Panc1 (cell line): ENCODE measurements at places on chromosomes 2 and 18.

DNA sequence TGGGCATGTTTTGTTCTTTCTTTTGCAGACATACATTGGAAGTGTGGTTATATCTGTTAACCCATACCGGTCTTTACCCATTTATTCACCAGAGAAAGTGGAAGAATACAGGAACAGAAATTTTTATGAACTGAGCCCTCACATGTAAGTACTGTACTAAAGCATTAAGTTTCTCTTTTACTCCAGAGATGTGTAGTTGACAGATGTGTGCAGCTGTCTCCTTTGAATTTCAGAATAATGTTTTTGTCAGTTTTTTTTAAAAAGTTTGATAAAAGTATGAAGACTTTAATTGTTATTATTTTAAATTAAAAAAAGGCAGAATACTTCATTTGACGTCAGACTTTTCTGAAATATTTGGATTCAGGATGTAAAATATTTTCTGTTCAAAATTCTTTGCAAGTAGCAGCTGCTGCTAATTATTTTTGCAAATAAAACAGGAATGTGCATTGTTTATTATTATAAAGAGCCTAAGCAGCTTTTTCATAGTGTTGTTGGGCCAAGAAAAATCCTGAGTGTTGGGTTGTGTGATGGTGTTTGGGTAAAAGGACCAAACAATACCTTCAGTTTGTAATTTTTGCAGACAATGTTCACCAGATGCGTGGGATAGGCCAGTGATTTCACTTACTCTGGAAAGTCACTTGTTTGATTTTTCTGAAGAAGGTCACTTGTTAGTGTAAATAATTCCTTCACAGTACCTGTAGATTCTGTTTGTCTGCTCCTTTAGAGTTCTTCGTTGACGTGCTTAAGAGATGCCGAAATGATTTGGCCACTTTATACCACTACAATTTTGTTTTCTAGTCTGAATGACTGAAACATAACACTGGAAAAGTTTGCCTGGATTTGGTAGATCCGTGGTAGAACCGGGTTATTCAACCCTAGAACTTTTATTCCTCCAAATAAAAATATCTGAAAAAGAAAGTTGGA is 51.1 kb downstream of the MYO1B start:
- no peak for DNase-seq

- no peak for DNase-seq
Observed at GRCh38 chr2:237125967-237126366, 40.3 kb downstream of the COPS8 start.

GRCh38 chr18:49335677-49336076 is 124.8 kb downstream of the DYM start:
- DNase-seq, result no peak

DNA sequence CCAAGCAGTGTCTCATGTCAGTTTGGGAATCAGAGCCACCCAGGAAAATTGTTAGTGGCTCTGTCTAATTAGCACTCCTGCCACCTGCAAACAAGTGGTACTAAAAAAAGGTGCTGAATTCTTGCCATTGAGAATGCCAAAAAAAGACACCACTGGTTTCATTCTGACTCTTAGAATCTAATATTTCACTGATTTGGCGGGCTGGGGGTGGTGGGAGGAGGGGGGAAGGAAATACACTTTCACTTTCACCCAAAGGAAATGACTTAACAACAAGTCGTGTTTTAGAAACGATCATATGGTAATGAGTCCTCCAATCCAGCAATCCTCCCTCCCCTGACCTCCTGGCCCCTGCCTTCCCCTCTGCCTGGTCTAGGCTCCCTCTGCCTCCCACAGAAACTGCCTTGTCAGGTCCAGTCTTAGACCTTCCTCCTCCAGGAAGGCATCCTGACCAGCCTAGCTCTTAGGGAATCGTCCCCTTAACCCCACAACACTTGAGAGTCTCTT is 4.4 kb upstream of the KLHL29 start:
- DNase-seq, result peak; percentile 72

DNA sequence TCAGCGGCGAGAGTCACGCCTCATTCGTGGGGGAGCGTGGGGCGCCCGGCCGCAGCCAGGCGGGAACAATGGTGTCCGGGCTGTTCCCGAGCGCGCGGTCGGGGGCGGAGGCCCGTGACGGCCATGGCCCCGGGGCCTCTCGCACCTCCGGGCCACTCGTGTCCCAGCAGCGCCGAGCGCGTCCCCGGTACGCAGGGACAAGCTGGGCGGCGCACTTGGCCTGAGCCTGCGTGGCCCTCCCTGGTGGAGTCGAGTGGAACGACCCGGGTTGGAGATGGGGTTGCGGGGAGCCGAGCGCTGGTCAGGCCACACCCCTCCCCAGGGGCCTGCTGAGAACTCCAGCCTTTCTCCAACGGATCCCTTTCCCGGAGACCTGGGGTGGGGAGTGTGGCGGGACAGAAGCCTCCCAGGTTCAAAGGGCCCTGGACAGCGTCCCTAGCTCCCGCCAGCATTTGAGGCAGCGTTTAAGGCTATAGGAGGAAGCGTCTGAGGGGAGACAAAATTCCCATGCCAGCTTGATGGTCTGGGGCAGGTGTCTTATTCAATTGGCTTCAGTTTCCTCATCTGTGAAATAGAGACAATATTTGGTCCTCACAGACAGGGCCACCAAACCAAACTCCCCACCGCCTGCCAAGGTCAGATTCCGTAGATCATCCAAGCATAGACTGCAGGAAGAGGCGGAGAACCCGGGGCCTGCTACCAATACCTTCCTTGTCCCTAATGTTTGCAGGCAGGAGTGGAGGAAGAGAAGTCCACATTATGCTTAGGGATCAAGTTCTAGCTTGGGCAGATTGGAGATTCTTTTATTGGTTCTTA is 553 bp downstream of the CNDP2 start:
- no peak for DNase-seq

GRCh38 chr2:101762451-101763171 is 65.1 kb downstream of the MAP4K4 start:
- no peak for DNase-seq
